ENCODE measurements at places on chromosomes 12 and 14.

- DNase-seq: no peak
Observed at GRCh38 chr12:90062799-90063198, 354.2 kb upstream of the ATP2B1 start.

- no peak for DNase-seq
Observed at GRCh38 chr12:1108276-1108675, 117.3 kb downstream of the ERC1 start.

- DNase-seq: no peak
Observed at GRCh38 chr12:72053604-72054003, 115.0 kb downstream of the TPH2 start.

- no peak for DNase-seq
Observed at GRCh38 chr12:121259074-121259473, 37.4 kb downstream of the CAMKK2 start.

Measured in effector CD4-positive, alpha-beta T cell (primary cell).